ENCODE measurements at places on chromosomes 7 and 10.

GRCh38 chr10:22976534-22976933 lies 48.7 kb downstream of the ARMC3 start:
- no peak for DNase-seq

DNA sequence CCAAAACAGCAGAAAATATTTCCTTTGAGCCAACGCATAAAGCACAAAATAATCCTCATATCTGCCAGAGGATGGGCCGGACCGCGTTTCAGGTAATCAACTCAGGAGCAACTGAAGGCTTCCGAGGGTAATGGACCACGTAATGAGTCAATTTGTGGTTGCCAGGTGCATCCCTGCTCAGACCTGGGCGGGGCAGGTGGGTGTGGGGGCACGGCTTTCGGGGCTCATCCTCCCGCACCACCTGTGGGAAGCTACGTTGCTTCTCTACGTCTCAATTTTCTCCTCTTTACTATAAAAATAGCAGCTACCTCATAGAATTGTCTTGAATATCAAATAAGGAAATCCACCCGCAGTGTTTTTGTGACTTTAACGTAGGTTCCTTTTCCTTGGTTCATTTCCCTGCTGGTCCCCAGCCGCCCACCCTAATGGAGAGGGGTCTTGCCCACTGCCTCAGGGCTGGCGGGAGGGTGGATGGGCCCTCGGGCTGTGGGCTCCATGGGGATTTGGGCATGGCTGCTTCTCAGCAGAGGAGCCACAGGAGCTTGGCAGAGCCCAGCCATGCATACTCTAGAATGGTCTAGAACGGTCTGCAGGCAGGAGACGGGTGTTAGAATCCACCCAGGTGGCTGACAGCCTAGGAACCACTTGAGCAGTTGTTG lies 324.7 kb downstream of the ADARB2 start:
- no peak for DNase-seq

DNA sequence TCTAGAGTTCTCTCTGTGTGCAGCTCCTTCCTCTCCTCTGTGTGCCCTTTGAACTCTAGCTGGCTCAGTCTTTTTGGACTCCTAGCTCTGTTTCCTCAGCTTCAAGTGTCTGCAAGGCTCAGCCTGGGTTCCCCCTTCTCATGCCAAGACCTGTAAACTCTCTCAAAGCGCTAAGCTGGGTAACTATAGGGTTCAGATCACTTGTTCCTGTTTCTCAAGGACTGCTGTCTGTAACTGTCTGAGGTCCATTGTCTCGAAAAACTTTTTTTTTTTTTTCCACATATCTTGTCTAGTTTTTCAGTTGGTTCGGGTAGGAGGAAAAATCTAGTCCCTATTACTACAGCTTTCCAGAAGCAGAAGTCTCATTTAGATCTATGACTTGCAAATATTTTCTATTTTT lies 46.6 kb upstream of the PPP1R17 start:
- no peak for DNase-seq

GRCh38 chr7:79593866-79594301 lies 140.4 kb upstream of the MAGI2 start:
- DNase-seq: no peak

- no peak for DNase-seq
These were observed 99.8 kb downstream of the TES start for GRCh38 chr7:116310141-116310540.

- peak; percentile 86 for DNase-seq
These were observed at the start of gene GPNMB for GRCh38 chr7:23246555-23246954. GPNMB (plus strand) TSS chr7:23246775; CDS start chr7:23246858, 83 bp downstream.

DNA sequence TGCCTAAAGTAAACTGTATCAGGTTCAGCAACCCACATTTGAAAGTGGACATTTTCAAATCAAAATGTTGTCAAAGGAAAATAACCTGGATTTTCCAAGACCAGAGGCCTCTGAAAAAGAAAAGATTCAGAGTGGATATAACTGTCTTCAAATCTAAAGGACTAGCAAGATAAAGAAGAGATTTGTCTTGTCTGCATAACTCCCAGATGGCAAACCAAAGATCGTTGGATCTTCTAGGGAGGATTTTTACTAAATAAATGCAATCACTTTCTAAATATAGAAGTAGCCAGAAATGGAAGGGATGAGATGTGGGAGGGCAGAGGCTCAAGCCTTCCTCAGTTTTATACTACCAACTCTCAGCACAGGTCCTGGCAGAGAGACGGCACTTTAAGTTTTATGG lies 39.0 kb downstream of the CABCOCO1 start:
- DNase-seq: no peak

GRCh38 chr7:5426226-5426475 lies 2.5 kb upstream of the TNRC18 start:
- DNase-seq: no peak

DNA sequence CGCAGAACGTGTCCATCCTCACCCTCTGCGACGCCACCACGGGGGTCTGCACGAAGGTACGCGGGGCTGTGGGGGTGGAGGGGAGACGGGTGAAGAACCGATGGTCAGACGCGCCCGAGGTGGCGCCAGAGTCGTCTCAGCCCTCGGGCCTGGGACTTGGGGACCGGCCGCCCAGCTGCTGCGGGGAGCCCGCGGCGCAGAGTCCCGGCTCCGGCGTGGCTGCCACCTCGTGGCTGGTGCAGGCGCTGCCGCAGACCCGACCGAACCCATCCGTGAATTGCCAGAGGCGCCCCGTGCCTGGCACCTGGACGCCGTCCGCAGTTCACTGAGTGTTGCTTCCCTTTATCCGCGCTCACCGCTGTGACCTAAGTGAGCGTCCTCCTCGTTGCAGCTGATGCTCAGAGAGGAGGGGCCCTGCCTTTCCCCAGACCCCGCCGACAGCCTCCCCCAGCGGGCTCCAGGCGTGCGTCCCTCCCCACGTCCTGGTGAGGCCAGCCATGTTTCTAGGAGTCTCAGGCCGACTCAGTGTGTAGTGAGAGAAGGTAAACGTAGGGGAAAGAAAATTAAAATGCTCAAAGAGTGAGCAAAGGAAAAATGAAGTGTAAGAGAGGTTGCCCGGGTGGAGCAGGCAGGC lies 208.7 kb downstream of the PAXIP1 start:
- DNase-seq: no peak

DNA sequence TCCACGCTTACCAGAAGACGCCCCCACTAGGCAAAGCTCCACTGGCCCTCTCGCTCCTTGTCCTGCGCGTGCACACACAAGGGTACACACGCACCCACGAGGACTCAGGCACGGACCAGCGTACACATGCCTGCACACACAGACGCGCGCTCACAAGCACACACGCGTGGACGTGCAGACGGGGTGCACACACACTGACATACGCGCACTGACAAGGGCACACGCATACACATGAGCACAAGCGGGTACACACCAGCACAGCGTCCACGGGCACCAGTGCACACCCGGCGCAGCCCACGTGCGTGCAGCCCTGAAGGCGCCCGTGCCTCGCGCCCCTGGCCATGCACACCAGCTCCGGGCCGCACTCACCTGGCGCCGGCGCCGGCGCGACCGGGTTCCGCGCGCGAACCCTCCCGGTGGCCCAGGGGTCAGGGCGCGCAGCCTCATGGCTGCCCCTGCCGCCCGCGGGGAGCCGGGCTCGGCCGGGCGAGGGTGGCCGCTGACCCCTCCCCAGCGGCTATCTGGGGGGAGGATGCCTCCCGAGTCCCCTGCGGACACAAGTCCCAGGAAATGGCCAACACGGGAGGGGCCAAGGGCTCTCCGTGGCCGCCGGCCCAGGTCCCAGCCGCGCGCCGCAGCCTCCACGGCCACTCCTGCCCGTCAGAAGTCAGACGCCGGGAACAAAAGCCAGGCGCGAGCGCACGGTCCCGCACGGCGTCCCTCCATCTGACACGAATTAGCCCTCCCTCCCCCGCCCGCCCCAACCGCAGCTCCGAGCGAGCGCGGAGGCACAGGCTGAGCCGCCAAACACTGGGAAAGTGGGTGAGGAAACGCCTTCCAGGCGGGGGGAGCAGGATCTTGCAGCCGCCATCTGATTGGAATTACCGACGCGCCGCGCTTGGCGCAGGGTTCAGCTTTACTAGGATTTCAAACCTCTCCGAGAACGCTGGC lies 45.0 kb downstream of the TNS3 start:
- DNase-seq: peak; percentile 20

- no peak for DNase-seq
These were observed 12.7 kb downstream of the MYO1G start for GRCh38 chr7:44965937-44966730.

DNA sequence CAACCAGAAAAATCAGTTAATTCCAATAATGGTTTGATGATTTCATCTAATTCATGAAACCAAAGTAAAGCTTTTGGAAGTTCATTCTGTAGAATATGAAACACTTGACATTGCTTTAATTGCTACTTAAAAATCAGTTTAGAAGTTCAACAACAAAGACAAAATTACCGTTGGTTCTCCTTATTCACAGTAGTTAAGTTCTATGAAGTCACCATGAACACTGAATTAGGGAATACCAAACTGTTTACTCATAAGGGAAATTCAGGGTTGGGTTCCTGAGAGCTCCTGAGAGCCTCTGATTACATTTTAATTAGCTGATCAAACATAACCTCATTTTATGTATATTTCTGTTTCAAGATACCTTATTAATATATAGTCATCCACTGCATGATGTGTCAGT lies 46.2 kb downstream of the ZNF438 start:
- peak; percentile 47 for DNase-seq

DNA sequence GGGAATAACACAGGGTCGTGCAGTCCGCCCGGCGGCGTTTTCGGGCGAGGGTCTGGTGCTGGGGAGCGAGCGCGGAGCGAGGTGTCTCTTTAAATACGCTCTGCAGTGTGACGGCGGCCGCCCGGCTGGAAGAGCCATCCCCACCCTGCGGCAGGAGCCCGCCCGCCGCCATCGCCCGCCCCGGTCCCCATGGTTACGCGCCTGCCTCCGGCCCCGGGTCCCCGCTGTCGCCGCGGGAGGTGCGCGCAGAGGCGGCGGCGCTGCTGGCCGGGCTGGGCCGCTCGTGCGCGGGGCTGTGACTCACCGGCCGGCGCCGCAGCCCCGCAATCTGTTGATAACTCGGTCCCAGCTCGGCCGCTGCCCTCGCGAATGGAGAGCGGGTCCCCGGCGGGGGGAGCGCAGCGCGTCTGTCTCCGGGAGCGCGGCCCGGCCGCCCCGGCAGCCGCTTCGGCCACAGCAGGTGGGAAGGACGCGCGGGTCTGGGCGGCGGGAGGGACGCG lies at the start of gene ADGRA1:
Gene ADGRA1, plus strand, starts transcription at position 246 of the 500 bp plus-strand sequence. CDS start 986 bp downstream, outside the sequence.
- peak; percentile 58 for DNase-seq

GRCh38 chr10:112755446-112756234 lies 194.4 kb upstream of the TCF7L2 start:
- peak; percentile 33 for DNase-seq

DNA sequence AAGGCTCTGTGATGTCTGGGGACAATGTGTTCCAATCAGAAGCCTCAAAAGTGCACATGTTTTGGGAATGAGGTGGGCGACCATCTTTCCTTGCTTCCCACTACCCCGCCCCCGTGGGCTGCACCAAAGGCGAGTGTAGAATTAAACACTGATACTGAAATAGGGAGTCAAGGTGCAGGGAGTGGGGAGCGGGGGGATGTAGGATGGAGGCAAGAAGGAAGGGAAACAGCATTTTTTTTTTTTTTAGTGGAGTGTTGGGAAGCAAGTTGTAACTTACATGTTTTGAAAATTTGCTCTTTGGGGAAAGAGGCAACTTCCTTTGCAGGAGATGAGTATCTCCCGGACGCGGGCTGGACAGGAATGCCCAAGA lies 484 bp upstream of the DLX5 start:
- no peak for DNase-seq

DNA sequence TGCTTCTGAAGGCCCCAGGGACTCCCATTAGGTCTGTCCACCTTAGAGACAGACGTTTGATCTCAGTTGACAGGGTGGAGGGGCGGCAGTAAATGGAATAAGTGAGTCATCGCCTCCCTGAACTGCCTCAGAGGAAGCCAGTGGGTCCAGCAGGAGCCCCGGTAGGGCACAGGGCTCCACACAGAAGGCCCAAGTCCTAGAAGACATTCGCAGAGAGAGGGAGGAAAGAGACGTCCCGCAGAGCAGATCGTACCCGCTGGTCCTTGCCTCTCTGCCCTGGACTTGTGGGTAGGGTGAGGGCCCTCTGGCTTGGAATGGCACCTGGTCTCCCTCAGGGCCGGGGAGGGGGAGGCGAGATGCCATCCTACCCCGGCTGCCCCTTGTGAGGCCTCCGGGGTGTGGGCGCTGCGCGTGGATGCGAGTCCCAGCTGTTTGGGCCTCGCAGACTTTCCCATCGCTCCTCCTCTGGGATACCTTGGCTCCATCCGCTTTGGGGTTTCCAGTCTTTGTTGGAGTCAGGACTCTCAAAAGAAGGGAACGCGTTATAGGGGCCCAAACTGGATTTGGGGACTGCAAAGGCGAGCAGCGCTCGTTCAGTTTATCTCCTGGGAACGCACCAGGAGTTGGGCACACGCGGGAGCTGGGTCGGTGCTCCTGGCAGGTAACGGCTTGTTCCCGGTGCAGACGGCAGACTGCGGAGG lies 5.1 kb downstream of the TLX1 start:
- DNase-seq: no peak

DNA sequence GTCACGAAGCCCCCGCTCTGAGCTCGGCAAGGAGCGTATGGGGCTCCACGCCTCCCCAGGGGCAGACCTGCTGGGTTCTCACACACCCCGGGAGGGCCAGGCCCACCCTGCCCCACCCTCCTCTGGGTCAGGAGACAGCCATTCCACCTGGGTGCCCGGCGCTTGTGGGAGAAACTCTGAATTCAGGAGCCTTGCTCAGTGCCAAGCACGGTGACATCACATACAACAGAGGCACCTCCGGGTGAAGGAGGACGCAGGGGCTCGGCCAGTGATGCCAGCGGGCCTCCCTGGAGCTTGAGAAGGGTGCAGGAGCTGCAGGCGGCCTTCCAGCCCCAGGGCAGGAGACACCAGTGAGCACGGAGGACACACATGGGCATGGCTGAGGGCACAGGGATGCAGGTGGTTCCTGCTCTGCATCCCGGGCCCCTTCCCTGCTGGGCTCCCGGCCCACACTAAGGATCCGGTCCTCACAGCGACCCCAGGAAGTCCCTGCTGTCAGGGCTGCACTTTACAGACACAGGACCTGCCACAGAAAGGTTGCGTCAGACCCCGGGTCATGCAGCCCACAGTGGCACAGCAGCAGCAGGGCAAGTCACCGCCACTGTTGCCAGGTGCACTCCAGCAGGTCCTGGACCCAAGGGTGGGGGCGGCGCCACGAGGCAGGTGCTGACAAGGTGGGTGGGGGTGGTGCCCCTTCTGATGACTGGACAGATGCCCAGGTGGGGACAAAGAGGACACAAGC lies 108.0 kb downstream of the MAD1L1 start:
- DNase-seq: no peak

- DNase-seq: peak; percentile 85
These were observed 2.1 kb downstream of the MXI1 start for GRCh38 chr10:110209454-110209925.

- DNase-seq: no peak
These were observed 112.2 kb upstream of the HGF start for GRCh38 chr7:81882086-81882485.

DNA sequence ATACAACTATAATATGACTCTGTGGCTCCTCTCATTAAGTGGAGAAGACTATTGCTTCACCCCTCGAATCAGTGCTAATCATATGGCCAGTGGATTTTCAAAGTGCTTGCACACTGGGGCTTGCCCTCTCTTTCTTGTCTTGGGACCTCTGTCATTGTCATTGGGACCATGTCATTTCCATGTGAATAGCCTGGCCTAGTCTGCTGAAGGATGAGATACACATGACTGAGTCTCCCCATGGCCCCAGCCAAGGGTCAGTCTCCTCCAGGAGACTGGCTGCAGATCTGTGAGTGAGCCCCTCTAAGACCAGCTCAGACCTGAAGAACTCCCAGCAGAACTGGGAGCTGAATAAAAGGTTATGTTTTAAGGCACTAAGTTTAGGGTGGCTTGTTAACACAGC lies 39.5 kb downstream of the PKD1L1 start:
- DNase-seq: no peak

- DNase-seq: no peak
These were observed 303.1 kb downstream of the WDR11 start for GRCh38 chr10:121154310-121154709.

All from cardiac muscle cell (in vitro differentiated cells and primary cell).